Stomach (tissue), 19 donors: ENCODE measurements at places on chromosomes 12 and 14. TPM values are rescaled to one million over a fixed set of nuclear protein-coding genes. Genes with fewer than 3 reads are reported as not detected.

DNA sequence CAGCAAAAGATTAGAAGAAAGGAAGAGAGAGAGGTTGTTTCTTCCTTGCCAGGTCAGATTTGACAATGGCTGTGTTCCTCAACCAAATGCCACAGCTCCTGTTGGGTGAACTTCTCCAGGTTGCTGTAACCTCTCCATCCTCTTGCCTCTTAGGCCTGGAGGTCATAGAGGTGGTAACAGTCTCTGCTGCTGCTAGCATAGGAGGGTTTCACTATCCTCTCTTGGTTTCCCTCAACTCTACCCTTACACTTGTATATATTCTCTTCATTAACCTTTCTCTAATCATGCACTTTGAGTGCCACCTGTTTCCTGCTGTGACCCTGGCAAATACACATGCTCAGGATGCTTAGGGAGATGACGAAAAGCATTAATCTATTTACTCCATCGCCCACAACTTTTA, 67.7 kb upstream of the HIF1A start:
- no peaks in the 10 kb centered on the region for H3K36me3 ChIP-seq
- H3K27ac ChIP-seq = no peak overlapping the region
- DNase-seq = no peak
- no peaks in the 10 kb centered on the region for H3K27me3 ChIP-seq

- no peak overlapping the region for H3K4me3 ChIP-seq
- no peak overlapping the region for H3K27ac ChIP-seq
- no peaks in the 10 kb centered on the region for H3K36me3 ChIP-seq
- no peaks in the 10 kb centered on the region for H3K4me1 ChIP-seq
Observed at GRCh38 chr12:77697126-77697525, 133.6 kb upstream of the NAV3 start.

DNA sequence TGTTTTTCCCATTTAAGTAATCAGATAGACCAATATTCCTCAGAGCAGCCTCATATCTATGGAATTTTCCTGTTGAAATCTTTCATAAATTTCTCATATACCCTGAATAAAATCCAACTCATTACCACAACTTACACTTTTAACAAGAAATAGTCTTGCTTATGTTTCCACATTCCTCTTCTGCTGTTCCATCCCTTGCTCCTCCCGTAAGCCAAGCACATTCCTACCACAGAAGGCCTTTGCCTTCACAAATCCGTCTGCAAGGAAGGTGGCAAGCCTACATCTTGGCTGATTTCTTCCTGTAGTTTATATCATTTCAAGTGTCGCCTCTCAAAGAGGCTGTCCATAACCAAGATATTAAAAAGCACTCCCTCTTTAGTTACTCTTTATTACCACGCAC, 127.7 kb downstream of the C12orf50 start:
- H3K4me3 ChIP-seq = no peak overlapping the region
- no peaks in the 10 kb centered on the region for H3K4me1 ChIP-seq
- no peaks in the 10 kb centered on the region for H3K36me3 ChIP-seq
- no peak overlapping the region for H3K27ac ChIP-seq

GRCh38 chr12:121296618-121297434, at the start of gene CAMKK2:
Gene CAMKK2 (minus strand): TSS chr12:121296709. CDS start chr12:121274526, 22,183 bp downstream.
- H3K27ac ChIP-seq = peak within 1 kb of the TSS; percentile 92
- DNase-seq = peak; percentile 89
- H3K4me3 ChIP-seq = peak within 1 kb of the TSS; percentile 97

DNA sequence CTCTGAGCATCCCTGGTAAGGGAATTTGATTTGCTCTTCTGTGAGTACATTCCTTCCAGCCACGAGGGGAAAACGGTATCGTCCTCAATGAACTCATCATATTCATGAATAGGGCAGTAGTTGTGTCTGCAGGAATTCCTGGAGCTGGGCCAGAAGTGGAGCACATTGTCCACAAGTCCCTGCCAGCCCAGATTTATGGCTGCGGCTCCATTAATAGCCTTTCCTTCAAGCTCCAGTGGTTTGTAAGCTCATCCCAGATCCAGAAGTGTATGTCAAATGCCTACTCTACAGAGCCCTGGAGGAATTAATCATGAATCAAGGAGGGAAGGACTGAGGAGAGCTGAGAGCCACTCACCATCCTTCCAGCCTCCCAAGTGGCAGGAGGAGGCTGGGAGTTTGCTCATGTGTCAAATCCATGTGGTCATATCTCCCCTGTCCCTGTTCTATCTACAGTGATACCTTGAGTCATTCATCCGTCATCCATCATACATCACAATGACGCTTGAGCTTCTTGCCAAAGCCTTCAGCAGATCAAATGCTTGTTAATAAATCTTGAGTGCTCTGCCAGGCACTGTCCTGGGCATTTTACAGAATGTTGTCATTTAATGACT, 65.5 kb downstream of the SVOP start:
- no peak overlapping the region for H3K27ac ChIP-seq
- no peaks in the 10 kb centered on the region for H3K27me3 ChIP-seq
- H3K36me3 ChIP-seq = no peaks in the 10 kb centered on the region
- H3K4me1 ChIP-seq = peaks cover 7% of the 10 kb centered on the region
- peak; percentile 40 for DNase-seq

GRCh38 chr14:56333359-56334292, 215.4 kb downstream of the PELI2 start:
- peak overlapping the region; percentile 38 for H3K27ac ChIP-seq
- no peak for DNase-seq
- peaks cover 4% of the 10 kb centered on the region for H3K4me1 ChIP-seq
- H3K4me3 ChIP-seq = no peak overlapping the region

The TMEM229B gene
- 0.14 TPM for total RNA-seq

The AQP5 gene
- not detected for total RNA-seq

The CIDEB gene
- 6.4 TPM for total RNA-seq

The ACOT6 gene
- not detected for total RNA-seq
